ENCODE measurements at places on chromosomes 5 and 9.

GRCh38 chr9:131329241-131329641 is 39.7 kb downstream of the PLPP7 start:
- DNase-seq: no peak

DNA sequence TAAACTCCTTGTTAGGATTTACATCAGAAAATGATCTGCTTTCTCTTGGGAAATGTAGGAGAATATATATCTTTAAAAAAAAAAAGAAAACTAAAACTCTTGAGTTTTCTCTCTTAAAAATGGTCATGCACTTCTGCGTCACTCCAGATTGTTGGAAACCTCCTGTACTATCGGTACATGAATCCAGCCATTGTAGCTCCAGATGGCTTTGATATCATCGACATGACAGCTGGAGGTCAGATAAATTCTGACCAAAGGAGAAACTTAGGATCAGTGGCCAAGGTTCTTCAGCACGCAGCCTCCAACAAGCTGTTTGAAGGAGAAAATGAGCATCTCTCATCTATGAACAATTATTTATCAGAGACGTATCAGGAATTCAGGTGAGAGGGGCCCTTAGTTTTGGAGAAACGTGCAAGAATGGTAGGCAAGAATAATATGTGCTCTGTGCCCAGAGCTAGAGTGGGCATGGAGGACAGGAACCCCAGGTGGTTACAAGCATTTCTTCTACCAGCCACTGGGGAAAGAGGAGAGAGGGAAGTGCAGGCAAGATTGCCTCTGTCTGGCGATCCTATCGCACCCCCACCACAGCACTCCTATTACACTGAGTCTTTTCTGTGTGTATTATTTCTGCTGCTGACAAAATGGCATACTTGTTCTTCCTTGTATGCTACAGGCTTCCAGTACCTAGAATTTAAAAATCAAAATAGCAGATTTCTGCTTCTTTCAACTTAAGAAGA is 41.4 kb upstream of the F2R start:
- DNase-seq: no peak

DNA sequence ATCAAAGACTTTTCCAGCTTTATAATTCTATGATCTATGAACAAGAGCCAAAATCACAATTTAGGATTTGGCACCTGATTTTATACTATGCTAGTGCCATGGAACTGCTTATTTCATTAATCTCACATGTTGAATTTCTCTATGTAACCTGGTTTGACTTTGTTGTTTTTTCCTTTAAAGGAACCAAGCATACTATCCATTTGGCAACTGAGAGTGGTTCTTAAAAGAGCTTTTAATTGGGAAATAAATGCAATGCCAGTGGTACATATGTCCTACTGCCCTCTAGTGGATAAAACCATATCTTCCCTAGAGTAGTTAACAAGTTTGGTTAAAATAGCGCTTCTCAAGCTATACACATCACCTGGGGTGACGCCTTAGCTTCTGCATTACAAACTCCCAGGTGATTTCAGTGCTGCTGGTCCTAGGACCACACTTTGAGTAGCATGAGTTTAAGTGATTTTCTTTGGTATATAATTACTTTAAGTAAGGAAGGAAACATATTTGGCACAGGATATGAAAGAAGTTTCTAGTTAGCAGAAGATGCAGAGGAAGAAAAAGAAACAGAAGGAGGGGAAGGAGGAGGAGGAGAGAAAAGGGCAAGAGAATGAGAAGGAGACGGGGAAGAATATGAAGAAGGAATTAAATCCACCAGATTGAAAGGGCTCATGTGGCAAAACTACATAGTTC is 56.8 kb downstream of the FGF10 start:
- DNase-seq: peak; percentile 41

- peak; percentile 64 for DNase-seq
Observed at GRCh38 chr9:115106642-115107041, 11.3 kb downstream of the TNC start.

DNA sequence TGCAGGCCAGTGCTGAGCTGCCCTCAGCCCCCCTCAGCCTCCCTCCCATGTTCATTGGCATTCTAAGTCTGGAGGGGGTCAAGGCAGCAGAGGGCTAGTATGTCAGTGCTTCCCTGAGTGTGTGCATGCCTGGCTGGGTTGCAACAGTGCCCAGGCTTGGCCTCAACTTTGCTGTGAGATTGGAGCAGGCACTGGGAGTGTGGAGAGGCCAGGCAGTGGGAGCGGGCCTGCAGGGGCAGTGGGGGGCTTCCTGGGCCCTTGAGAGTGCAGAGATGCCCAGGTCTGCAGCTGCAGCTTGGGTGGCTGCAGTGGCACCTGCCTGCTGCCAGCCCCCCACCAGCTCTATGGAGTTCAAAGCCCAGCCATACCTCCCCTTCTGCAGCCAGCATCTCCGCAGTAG is 239.3 kb downstream of the ARRDC3 start:
- no peak for DNase-seq

DNA sequence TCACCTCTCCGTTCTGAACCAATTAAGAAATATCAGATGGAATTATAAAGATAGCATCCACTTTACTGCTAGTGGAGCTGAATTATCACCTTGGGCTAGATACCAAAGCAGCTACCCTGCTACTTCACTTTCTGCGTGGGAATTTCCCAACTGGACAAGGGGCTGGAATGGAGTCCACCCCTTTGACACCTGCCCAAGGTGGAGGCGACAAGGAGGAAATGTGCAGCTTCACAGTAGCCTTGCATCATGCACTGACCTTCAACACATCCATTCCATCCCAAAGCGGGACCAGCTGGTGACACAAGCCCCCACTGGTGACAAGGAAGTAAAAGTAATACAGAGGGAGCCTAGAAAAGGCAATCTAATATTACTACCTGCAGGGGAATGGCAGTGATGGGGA is 30.7 kb downstream of the CTNND2 start:
- DNase-seq: no peak

GRCh38 chr5:96209829-96210228 is 223.2 kb downstream of the PCSK1 start:
- peak; percentile 90 for DNase-seq

DNA sequence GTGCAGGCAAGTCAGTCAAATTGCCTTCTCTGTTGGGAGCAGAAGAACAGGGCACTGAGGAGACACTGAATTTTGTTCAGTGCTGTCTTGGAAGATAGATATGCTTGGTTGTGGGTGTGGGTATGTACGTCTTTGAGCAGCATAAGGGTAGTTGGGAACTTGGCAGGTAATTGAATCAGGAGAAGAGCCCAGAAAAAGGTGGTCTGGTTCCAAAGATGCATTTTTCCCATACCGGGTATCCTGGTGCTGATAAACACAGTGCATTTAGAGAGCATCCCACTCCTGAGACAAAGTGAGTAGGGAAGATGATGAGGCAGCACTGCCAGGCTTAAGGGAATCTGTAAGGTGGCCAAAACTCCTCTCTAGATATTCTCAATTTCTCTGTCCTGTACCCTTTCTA is 40.6 kb downstream of the TEK start:
- no peak for DNase-seq

DNA sequence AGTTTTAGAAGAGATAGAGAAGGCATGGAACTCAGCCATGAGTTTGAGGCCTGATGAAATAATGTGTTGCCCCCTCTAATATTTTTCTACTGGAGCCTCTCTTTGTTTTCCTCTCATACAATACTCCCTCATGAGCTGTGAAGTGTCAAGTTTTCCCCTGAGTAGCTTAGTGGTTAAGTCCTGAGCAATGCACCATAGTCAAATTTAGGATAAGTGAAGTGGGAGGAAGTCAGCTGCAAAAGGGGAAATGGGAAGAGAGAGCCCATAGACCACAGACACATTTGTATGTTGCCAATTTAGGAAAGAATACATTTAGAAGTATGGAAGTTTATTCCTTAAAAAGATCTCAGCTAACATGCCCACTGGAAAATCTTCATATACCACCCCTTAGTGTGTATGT is 171.5 kb upstream of the NREP start:
- DNase-seq: no peak

- no peak for DNase-seq
Observed at GRCh38 chr9:80177949-80178480, 606.2 kb downstream of the TLE4 start.
